Kidney (tissue), 22 donors: ENCODE measurements at places on chromosomes 16 and 17. TPM values are rescaled to one million over a fixed set of nuclear protein-coding genes. Genes with fewer than 3 reads are reported as not detected.

Gene SCGB1C2
- polyA plus RNA-seq = not detected

Gene KRTAP2-3
- not detected for polyA plus RNA-seq

Gene TLCD1
- 30.0 TPM for polyA plus RNA-seq

Gene ABAT
- 34.0 TPM for polyA plus RNA-seq

Gene CD79B
- 5.2 TPM for polyA plus RNA-seq

Gene ZNRF1
- polyA plus RNA-seq = 10.8 TPM

Gene SERPINF2
- polyA plus RNA-seq = 209 TPM

Gene ZNF629
- polyA plus RNA-seq = 8.1 TPM

Gene MRPS23
- 75.3 TPM for polyA plus RNA-seq

Gene AXIN2
- polyA plus RNA-seq = 1.2 TPM

Gene DLX3
- polyA plus RNA-seq = 0.47 TPM

Gene KRT37
- polyA plus RNA-seq = not detected

Gene ENPP7
- polyA plus RNA-seq = 3.7 TPM

Gene NPIPA7
- polyA plus RNA-seq = 7.2 TPM

Gene ESRP2
- 19.1 TPM for polyA plus RNA-seq

Gene SCNN1G
- polyA plus RNA-seq = 72.6 TPM

Gene MPV17L
- polyA plus RNA-seq = 4.8 TPM
